Adipose tissue (tissue), 3 donors: ENCODE measurements at places on chromosomes 11 and 22. TPM values are rescaled to one million over a fixed set of nuclear protein-coding genes. Genes with fewer than 3 reads are reported as not detected.

OR51T1 gene
- not detected for polyA plus RNA-seq

TRIM64C gene
- polyA plus RNA-seq, result not detected

ARHGAP20 gene
- polyA plus RNA-seq, result 8.8 TPM

NCAPH2 gene
- polyA plus RNA-seq, result 35.0 TPM

OR51E1 gene
- polyA plus RNA-seq, result 0.16 TPM

SMDT1 gene
- polyA plus RNA-seq, result 86.4 TPM

RPLP2 gene
- 3,822 TPM for polyA plus RNA-seq

PHLDA2 gene
- polyA plus RNA-seq, result 6.7 TPM

OR52I1 gene
- not detected for polyA plus RNA-seq

FGF19 gene
- not detected for polyA plus RNA-seq

APOBEC3H gene
- 0.46 TPM for polyA plus RNA-seq
